ENCODE measurements at places on chromosomes 6 and 20. TPM values are rescaled to one million over a fixed set of nuclear protein-coding genes. Genes with fewer than 3 reads are reported as not detected.

The LINC00237 gene
- not detected for total RNA-seq

The TSPYL4 gene
- 51.0 TPM for total RNA-seq

The HSPA12B gene
- not detected for total RNA-seq

The RNGTT gene
- 10.1 TPM for total RNA-seq

- no peak for DNase-seq
These were observed 330.2 kb upstream of the SULF2 start for GRCh38 chr20:48115502-48115901.

- no peak for DNase-seq
These were observed 9.5 kb upstream of the NUP153 start for GRCh38 chr6:17716221-17716620.

GRCh38 chr6:5423251-5423650 lies 161.9 kb downstream of the FARS2 start:
- no peak for DNase-seq

DNA sequence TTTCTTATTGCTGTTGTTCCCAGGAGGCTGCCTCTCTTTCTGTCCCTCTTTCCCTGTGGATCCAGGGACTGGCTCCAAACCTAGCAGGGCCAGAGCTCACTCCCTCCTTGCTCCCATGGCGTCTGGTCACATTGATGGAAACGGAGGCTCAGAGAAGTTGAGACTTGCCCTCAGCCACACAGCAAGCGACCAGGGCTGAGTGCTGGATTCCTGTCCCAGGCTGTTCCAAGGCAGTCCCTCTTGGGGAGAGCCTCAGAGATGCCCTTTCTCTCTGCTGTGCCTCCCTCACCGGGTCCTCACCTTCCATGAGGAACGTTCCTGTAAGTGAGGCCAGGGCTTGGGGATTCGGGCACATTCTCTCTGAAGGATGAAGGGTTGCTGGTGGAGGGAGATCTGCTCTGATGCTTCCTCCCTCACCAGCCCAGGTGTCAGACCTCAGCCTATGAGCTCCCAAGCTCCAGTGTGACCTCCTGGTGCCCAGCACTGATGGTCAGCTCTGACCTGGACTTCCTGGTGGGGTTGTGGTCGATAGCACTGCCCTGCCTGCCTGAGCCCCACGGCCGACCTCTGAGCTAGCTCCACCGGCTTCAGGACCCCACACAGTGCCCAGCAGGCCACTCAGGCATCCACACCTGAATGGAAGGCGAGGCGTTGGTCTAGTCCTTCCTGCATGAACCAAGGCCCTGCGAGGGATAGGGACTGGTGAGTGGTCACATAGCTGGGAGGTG lies 26.8 kb downstream of the SUN5 start:
- DNase-seq, result no peak

GRCh38 chr6:112690497-112691202 lies 343.5 kb downstream of the RFPL4B start:
- no peak for DNase-seq

GRCh38 chr6:129599467-129599866 lies 110.5 kb downstream of the ARHGAP18 start:
- DNase-seq, result no peak

DNA sequence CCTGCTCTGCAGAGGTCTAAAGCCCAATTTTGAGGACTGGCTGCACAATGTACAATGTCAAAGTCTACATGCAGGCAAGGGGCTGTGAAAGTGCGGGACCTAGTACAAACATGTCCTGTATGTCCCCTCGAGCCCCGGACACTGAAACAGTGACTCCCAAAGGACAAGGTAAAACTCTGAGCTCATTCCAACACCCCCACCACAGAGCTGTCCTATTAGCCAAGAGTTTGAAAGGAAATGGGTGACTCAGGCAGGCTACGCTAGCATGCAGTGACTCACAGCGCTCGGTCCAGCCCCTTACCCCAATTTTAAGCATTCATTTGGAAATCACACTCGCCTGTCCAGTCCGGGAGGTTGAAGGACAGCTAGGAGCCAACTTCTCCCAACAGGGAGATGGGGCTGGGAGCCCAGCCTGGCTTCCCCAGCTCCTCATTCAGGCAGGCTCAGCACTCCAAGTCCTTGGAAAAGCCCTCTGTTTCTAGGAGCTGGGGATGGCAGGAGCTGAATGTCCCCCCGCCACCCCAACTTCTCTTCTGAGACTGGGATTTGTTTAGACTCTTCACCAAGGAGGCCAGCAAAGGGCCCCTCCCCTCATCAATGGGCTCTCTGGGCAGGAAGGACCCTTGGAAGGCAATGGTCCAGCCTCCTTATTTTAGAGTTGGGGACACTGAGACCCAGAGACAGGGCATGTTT lies 3.9 kb downstream of the SDC4 start:
- DNase-seq, result no peak

- DNase-seq, result no peak
These were observed 338.3 kb upstream of the CHD6 start for GRCh38 chr20:41956338-41957074.

DNA sequence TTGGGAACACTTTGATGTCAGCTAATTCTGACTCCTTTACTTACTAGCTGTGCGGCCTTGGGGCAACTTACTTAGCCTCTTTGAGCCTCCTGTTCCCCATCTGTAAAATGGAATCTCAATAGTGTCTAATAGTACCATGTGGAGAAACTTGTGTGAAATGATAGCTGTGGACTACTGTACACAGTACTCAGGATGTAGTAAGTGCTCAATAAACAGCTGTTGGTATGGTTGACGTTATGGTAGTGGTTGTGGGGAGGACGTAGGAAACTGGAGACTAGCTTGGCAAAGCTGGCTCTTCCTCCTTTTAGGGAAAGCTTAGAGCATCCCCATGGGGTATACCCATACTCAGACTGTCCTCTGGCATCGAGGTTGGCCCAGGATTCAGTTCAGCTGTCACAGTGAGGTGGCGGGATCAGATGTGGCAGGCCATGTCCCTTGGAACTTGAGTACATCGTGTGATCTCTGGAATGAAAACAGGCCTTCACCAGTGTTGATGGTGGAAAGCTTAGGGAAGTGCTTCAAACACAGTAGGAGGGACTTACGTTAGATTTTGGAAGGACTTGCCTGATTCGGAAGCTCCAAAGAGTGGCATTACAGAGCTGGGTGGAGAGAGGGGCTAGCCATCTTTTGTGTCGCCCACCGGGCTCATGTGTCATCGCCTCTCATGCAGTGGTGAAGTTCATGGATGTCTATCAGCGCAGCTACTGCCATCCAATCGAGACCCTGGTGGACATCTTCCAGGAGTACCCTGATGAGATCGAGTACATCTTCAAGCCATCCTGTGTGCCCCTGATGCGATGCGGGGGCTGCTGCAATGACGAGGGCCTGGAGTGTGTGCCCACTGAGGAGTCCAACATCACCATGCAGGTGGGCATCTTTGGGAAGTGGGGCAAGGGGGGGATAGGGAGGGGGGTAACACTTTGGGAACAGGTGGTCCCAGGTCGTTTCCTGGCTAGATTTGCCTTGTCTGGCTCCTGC lies 7.1 kb downstream of the VEGFA start:
- DNase-seq, result no peak

DNA sequence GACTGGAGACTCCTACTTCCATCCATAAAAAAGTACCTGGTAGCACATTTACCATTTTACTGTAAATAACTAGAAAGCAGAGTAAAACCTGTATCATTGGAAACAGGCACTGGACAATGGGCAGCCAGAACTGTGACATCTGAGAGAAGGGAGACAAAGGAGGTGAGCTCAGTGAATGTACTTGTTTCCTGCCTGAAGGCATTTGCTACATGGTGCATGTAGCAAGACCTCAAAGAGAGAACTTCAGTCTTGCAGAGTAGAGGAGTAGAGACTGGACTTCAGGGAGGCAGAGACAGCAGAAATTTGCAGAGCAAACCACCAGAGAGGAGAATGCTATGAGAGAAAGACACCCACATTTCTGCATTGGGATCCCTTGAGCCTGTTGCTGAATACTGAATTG lies 171.0 kb upstream of the CCN2 start:
- no peak for DNase-seq

All from CD8-positive, alpha-beta T cell (primary cell).